ENCODE measurements at places on chromosomes 2 and 18. TPM values are rescaled to one million over a fixed set of nuclear protein-coding genes. Genes with fewer than 3 reads are reported as not detected.

DNA sequence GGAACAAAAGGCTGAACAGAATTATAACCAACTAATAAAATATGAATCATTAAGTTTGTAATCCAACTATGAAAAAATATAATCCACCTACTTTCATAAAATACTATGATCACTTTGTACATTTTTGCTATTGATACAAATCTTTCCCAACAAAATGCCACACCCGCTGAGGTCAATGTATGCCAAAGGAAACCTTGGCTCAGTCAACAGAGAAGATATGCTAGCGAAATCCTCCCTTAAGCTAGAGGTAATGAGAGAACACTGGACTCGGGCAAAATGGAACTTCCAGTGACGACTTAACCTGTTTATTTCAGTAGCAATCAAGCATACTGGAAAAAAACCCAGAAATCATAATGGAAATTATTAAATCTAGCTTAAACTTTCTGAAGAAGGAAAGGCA lies 81.5 kb downstream of the NOL10 start:
- no peak for DNase-seq

Gene TCF7L1
- 6.2 TPM for total RNA-seq

Gene GALNT14
- total RNA-seq: 0.39 TPM

Gene ST3GAL5
- 2.6 TPM for total RNA-seq

Gene SCYGR4
- not detected for total RNA-seq

Gene ARHGEF4
- 0.63 TPM for total RNA-seq

Gene CFC1
- not detected for total RNA-seq

- peak; percentile 17 for DNase-seq
Measured at GRCh38 chr2:74267068-74267467, 68.7 kb downstream of the MTHFD2 start.

DNA sequence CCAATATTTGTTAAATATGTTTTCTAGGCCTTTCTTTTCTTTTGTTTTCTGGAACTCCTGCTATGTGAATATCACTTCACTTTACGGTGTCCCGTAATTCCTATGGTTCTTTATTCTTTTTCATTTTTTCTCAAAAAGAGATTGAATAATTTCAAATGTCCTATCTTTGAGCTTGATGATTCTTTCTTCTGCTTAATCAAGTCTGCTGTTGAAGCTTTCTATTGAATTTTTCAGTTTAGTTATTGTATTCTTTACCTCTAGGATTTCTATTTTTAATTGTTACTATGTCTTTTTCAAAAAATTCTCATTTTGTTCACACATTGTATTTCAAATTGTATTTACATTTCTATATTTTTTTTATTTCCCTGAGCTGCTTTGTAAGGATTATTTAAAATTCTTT lies 45.5 kb upstream of the COL3A1 start:
- DNase-seq: no peak

Gene TUBB8B
- not detected for total RNA-seq

- DNase-seq: no peak
Measured at GRCh38 chr2:133835821-133836619, 267.8 kb upstream of the NCKAP5 start.

GRCh38 chr18:9861157-9861556 lies 24.6 kb upstream of the TXNDC2 start:
- no peak for DNase-seq

DNA sequence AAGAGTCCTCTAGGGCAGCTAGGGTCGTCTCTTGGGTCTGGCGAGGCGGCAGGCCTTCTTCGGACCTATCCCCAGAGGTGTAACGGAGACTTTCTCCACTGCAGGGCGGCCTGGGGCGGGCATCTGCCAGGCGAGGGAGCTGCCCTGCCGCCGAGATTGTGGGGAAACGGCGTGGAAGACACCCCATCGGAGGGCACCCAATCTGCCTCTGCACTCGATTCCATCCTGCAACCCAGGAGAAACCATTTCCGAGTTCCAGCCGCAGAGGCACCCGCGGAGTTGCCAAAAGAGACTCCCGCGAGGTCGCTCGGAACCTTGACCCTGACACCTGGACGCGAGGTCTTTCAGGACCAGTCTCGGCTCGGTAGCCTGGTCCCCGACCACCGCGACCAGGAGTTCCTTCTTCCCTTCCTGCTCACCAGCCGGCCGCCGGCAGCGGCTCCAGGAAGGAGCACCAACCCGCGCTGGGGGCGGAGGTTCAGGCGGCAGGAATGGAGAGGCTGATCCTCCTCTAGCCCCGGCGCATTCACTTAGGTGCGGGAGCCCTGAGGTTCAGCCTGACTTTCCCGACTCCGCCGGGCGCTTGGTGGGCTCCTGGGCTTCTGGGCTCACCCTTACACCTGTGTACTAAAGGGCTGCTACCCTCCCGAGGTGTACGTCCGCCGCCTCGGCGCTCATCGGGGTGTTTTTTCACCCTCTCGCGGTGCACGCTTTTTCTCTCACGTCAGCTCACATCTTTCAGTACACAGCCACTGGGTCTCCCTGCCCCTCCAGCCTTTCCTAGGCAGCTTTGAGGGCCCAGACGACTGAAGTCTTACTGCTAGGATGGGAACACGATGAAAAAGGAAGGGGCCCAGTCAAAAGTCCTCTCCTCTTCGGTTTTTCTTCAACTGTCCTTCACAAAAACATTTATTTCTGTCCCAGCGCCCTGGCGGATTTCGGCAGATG lies 8.1 kb downstream of the SIX2 start:
- no peak for DNase-seq

Gene DNAH6
- total RNA-seq: under 0.01 TPM

GRCh38 chr2:441258-442022 lies 153.5 kb upstream of the ALKAL2 start:
- DNase-seq: no peak

DNA sequence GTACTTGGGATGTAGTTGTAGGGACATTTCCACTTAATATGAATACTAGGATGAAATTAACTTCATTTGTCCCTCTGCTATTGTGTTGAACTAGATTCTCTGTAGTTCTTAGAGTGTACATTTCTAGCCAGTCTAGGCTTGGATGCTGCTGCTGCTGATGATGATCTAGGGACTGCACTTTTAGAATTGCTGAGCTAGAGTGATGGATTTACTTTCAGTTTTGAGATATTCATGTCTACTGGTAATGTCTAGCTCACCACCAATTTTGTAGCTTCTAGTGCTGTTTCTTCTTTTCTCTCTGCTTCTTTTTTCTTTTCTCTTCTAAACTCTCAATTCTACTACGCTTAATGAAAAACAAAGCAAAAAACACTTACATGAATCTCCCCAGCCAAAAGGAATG lies 49.4 kb downstream of the MRPS9 start:
- no peak for DNase-seq

Gene TSGA10
- 1.7 TPM for total RNA-seq

GRCh38 chr2:222307978-222308730 lies 9.4 kb upstream of the PAX3 start:
- no peak for DNase-seq

Measured in dermis microvascular lymphatic vessel endothelial cell (primary cell).